ENCODE measurements at places on chromosomes 7 and 10.

DNA sequence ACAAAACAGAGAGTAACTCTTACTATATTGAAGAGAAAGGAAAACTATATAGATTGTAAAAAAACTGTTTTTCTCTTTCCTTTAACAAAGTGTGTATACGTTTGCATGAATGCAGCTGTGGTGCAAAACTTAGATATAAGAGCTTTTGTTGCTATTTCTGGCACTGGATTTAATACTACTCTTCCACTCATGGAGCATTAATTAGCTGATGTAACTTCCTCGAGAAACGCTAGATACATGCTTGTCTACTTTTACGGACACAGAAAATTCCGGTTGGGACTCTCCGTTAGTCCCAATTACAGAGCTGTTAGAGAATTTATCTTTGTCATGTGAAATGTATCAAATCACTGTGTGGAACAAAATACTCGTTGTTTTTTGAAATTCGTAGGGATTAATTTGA is 135.5 kb downstream of the ZNF22 start:
- DNase-seq, result no peak

DNA sequence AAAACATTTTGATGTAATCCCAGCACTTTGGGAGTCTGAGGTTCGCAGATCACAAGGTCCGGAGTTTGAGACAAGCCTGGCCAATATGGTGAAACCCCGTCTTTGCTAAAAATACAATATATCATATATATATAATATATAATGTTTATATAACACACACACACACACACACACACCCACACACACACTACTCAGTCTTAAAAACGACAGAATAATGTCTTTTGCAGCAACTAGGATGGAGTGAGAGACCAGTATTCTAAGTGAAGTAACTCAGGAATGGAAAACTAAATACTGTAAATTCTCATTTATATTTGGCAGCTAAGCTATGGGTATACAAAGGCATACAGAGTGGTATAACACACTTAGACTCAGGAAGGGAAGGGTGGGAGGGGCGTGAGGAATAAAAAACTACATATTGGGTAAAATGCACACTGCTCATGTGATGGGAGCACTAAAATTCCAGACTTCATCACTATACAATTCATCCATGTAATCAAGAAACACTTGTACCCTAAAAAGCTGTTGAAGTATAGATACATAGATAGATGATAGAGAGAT is 231.2 kb upstream of the SEMA3A start:
- no peak for DNase-seq

- peak; percentile 27 for DNase-seq
Measured at GRCh38 chr10:102407425-102408130, 11.0 kb downstream of the PSD start.

DNA sequence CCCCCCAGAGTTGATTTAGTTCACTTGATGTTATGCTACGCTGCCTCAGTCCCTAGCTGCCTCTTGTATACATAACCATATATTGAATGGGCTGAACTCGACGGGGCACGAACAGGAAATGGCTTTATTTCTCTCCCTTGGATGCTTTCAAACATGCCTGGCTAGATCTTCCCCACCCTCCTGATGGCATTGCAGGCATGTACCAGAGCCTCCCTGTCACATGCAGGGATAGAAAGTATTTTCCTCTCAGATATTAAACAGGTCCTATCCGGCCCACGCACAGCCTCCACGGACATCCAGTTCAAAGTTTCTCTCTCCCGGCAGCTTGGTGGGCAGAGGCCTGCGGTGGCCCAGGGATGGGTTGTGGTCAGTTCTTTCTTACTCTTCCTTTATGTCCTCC is 422.1 kb downstream of the RPS24 start:
- DNase-seq, result no peak

DNA sequence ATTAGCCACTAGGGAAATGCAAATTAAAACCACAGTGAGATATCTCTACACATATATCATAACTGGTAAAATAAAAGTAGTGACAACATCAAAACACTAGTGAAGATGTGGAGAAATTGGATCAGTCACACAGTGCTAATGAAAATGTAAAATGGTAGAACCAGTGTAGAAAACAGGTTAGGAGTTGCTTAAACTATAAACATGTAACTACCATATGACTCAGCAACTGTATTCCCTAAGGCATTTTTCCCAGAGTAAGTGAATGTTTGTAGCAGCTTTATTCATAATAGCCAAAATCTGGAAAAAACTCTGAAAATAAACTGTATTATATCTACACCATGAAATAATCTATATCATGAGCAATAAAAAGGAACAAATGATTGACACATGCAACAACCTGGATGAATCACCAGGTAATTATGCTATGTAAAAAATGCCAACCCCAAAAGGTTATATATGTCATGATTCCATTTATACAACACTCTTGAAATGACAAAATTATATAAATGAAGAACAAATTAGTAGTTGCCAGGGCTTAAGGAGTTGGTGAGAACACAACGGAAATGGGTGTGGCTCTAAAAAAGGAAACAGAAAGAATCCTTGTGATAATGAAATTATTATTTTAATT is 22.8 kb downstream of the SLC25A40 start:
- DNase-seq, result peak; percentile 22

DNA sequence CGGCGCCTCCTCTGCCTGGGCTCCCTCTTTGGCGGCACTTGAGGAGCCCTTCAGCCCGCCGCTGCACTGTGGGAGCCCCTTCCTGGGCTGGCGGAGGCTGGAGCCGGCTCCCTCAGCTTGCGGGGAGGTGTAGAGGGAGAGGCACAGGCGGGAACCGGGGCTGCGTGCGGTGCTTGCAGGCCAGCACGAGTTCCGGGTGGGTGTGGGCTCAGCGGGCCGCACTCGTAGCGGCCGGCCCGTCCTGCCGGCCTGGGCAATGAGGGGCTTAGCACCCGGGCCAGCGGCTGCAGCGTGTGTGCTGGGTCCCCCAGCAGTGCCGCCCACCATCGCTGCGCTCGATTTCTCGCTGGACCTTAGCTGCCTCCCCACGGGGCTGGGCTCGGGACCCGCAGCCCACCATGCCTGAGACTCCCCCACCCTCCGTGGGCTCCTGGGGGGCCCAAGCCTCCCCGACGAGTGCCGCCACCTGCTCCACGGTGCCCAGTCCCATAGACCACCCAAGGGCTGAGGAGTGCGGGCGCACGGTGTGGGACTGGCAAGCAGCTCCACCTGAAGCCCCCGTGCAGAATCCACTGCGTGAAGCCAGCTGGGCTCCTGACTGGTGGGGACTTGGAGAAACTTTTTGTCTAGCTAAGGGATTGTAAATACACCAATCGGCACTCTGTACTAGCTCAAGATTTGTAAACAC is 73.8 kb upstream of the KMT2E start:
- DNase-seq, result no peak

DNA sequence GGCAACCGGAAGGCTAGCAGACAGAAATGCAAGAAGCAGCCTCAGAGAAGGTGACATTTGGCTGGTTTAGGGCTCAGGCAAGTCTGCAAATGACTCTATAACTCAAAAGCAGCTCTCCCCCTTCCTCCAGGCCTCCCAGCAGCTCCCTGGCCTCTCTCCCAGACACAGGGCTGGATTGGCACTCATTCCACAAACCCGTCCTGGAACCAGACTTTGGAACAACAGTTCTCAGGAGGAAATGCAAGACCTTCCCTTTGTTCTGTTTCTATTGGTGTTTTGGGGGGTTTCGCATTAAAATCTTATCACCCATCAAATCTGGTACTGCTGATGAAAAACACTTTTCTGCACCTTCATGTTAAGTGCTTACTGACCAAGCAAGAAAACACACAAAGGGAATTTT is 40.3 kb upstream of the EFCAB10 start:
- DNase-seq, result no peak

GRCh38 chr10:100359529-100360150 is 12.6 kb downstream of the SCD start:
- DNase-seq, result no peak

DNA sequence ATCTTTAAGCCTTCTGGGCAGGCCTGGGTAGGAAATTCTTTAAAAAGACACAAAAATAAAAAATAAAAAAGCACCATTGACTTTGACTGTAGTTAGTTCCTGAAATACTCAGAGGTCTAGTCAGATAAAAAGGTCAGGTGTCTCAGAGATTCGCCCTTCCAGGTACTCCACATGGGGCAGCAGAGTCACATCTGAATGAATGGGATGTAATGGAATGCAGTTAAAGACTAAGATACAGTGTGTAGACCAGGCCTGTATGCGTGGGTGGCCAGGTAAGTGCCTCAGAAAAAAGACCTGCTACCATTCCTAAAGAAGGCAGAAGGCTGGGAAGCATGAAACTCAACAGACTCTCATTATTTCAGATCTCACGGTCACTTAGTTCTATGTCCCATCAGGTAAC is 68.6 kb upstream of the SEM1 start:
- DNase-seq, result no peak

GRCh38 chr7:64872351-64873154 is 30.5 kb upstream of the ZNF273 start:
- no peak for DNase-seq

All from CD4-positive, alpha-beta T cell treated with Interleukin-17A for 1 hour (primary cell).